ENCODE measurements at places on chromosomes 12 and 14.

- peaks cover 2% of the 10 kb centered on the region for H3K27me3 ChIP-seq
- no peaks in the 10 kb centered on the region for H3K4me1 ChIP-seq
- H3K27ac ChIP-seq: no peak overlapping the region
- no peaks in the 10 kb centered on the region for H3K36me3 ChIP-seq
- no peak for DNase-seq
Observed at GRCh38 chr12:98895086-98895651, 250.1 kb downstream of the APAF1 start.

DNA sequence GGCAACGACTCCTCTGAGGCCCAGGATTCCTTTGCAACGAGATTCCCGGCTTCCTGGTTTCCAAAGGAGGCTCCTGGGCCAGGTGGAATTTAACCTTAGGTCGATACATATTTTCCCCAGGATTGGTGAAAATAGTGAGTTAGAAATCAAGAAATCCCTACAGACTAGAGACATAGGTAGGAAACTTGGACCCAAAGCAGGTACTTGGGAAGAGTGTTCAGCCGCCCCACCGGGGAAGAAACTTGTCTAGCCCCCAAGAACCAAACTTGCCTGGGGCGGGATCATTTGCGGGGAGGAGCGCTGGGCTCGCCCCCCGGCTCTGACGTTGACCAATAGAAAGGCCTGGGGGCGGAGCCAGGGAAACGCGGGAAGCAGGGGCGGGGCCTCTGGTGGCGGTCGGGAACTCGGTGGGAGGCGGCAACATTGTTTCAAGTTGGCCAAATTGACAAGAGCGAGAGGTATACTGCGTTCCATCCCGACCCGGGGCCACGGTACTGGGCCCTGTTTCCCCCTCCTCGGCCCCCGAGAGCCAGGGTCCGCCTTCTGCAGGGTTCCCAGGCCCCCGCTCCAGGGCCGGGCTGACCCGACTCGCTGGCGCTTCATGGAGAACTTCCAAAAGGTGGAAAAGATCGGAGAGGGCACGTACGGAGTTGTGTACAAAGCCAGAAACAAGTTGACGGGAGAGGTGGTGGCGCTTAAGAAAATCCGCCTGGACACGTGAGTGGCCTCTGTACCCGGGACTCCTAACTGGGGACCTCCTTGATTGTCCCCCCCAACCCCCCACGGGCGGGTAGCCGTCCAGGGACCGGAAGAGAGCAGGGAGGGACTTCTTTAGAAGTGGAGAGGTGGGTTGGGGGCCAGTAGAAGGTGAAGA, at the start of gene CDK2:
TSS of gene CDK2 (plus strand) at position 423 of the 874 bp plus-strand sequence. CDS start at position 602, 179 bp downstream.
- peak within 1 kb of the TSS; percentile 96 for H3K4me3 ChIP-seq
- H3K27ac ChIP-seq: peak within 1 kb of the TSS; percentile 79
- DNase-seq: peak; percentile 40
- H3K4me1 ChIP-seq: peaks cover 15% of the 10 kb centered on the region

GRCh38 chr12:108838194-108839017, 19.0 kb downstream of the SSH1 start:
- peaks cover 21% of the 10 kb centered on the region for H3K4me1 ChIP-seq
- no peaks in the 10 kb centered on the region for H3K27me3 ChIP-seq
- no peak overlapping the region for H3K4me3 ChIP-seq
- H3K36me3 ChIP-seq: peaks cover 12% of the 10 kb centered on the region
- DNase-seq: peak; percentile 91

DNA sequence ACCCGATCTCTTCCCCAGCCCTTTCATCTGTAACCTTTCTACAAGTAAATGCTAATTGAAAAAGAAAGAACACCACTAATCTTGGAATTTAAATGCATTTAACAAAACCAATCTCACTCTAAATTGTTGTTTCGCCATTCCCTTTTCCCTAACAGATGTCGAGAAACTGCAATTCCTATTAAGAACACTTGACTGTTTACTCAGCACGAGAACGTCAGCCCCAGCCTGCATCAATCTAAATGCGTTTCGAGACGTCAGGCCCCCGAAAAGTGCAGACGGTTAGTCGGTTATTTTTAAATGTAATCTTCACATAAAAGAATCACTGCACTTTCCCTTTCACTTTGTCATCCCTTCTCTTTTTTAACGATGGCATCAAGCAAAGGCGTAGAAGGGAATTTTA, 837.6 kb downstream of the VRK1 start:
- H3K36me3 ChIP-seq: no peaks in the 10 kb centered on the region
- no peaks in the 10 kb centered on the region for H3K4me1 ChIP-seq
- no peak for DNase-seq

DNA sequence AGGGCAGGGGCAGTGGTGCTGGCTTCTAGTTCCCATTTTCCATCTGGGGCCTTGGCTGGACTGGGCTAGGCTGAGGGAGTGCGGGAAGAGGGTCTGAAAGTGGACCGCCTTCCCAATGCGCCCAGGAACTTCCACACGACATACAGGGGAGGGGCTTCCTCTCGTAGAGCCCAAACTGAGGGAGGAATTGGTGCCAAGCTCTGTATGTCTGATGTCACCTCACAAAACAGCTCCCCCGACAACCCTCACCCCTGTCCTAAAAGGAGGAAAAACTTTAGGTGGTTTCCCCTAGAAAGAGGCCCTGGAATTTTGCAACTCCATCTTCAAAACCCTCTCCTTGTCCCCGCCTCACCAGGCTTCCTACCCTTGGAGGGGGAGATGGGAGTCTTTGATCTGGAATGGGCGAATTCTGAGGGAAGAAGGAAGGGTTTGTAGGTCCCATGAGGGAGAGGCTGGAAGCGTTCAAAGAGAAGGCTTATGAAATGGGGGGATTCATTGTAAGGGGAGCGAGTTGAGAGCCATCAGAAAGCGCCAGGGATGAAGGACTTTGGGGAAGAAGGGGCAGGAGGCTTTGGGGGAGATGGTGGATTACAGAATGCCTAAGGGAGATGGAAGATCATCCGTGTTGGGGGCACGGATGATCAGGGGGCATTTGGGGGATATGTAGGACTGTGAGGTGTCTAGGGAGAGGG, 844 bp downstream of the GLTP start:
- H3K4me1 ChIP-seq: peaks cover 29% of the 10 kb centered on the region
- peak overlapping the region; percentile 97 for H3K4me3 ChIP-seq
- no peaks in the 10 kb centered on the region for H3K36me3 ChIP-seq
- no peak overlapping the region for H3K27ac ChIP-seq
- no peak for DNase-seq

GRCh38 chr14:39320318-39320717, 86.6 kb downstream of the MIA2 start:
- H3K4me1 ChIP-seq: no peaks in the 10 kb centered on the region
- no peaks in the 10 kb centered on the region for H3K36me3 ChIP-seq
- H3K27me3 ChIP-seq: no peaks in the 10 kb centered on the region
- no peak overlapping the region for H3K4me3 ChIP-seq
- H3K27ac ChIP-seq: no peak overlapping the region
